ENCODE measurements at places on chromosomes 12 and 14.
A peak's percentile ranks its signal among the peaks of the same experiment; 100 is the strongest.

GRCh38 chr12:51531284-51531977, 59.6 kb upstream of the SCN8A start:
- DNase-seq = no peak

DNA sequence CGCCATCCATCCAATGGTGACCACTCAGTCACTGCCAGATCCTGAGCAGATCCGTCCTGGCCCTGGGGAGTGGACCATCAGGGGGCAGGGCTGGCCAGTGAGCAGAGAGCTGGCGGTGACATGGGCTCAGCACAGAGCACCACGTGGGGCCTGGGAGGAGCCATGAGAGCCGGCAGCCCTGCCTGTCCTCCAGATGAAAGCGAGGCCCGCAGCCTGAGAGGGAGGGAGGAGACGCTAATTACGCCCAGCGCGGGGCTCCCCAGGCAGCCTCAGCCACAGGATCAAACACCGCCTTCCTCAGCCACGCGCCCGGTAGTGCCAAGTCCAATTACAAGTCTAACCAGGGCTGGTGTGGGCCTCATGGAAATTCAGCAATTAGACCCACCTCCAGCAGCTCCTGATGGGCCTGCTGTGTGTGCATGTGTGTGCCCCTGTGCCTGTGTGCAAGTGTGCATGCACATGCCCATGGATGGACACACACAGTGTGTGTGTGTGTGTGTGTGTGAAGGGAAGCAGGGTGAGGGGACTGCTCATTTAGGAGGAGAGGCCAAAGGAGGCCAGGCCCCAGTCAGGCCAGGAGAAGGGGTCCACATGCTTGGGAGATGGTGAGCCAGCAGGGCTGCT, 68.0 kb downstream of the KIF26A start:
- no peak for DNase-seq

GRCh38 chr12:122097584-122097926, 19.0 kb downstream of the MLXIP start:
- peak; percentile 12 for DNase-seq

DNA sequence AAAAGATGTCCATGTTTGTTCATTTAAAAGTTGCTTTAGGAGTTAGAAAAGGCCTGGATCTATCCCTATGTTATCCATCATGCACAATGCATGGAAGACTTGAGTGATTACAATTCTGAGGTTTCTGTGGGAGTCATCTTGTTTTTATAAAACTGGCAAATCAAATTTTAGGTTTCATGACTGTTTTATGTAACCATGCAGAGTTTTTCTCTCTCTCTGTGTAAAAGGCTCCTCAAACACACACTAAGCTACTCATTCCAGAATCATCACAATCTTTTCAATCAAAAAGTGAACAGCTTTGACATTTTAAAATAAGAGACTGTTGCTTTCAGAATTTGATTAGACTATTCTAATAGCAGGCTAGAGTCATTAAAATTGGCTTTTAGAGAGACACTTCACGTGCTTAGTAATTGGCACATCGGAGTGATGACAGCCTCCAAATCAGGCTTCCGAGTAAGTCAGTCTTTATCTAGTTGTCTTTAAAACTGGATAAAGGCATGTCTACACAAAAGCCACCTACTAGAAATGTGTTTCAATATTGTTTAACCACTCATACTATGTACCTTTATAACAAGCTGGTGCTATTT, 31.9 kb downstream of the PRICKLE1 start:
- DNase-seq = no peak

- DNase-seq = no peak
These were observed 338.9 kb downstream of the AEBP2 start for GRCh38 chr12:19778172-19778571.

DNA sequence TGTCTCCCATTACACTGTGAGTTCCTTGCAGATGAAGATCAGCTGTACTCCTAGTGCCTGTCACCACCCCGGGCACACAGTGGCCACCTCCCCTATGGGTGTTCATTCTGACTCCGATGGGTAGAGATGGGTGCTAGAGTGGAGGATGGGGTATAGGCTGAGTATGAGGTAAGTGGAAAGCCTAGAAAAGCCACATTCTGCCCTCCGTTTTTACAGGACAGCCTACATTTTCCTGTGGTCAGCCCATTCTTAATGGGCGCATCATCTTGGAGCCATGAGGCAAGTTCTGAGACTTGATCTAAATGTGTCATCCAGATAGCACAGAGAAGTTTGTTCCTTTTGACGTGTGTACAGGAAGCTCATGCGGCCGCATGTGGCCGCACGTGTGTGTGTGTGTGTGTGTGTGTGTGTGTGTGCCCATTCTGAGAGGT, 166.7 kb upstream of the HIF1A start:
- DNase-seq = peak; percentile 65

DNA sequence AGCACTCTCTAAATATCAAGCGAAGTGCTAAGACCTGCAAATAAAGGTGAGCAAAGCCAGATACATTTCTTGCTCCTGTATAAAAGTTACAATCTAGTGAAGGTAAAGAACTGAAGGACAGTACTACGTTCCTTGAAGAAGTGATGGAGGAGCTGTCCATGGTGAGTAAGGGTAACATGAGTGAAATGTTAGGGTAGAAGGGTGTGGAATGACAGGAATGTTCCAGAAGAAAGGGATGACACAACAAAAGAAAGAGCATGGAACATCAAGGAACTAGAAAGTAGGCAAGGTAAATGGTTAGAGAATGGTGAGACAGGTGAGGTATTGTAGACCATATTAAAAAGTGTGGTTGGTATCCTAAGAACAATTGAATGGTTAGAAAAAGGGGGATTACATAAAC, 272.4 kb downstream of the ACSS3 start:
- DNase-seq = no peak

GRCh38 chr12:40672741-40673271, 19.4 kb upstream of the CNTN1 start:
- no peak for DNase-seq

DNA sequence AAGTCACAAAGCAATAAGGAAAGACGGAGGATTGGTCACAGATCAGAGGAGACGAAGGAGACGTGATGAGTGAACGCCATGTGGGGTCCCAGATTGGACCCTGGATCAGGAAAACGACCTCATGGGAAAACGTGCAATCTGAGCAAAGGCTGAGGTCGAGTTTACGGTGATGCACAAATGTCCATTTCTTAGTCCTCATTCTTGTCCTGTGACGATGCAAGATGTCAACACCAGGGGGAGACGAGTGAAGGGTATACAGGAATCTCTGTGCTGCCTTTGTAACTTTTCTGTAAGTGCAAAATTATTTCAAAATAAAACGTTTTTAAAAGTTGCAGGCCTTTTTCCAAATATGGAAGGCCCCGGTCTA, 329.8 kb downstream of the MED13L start:
- no peak for DNase-seq

- DNase-seq = no peak
These were observed 155.8 kb downstream of the NTF3 start for GRCh38 chr12:5587711-5588121.

DNA sequence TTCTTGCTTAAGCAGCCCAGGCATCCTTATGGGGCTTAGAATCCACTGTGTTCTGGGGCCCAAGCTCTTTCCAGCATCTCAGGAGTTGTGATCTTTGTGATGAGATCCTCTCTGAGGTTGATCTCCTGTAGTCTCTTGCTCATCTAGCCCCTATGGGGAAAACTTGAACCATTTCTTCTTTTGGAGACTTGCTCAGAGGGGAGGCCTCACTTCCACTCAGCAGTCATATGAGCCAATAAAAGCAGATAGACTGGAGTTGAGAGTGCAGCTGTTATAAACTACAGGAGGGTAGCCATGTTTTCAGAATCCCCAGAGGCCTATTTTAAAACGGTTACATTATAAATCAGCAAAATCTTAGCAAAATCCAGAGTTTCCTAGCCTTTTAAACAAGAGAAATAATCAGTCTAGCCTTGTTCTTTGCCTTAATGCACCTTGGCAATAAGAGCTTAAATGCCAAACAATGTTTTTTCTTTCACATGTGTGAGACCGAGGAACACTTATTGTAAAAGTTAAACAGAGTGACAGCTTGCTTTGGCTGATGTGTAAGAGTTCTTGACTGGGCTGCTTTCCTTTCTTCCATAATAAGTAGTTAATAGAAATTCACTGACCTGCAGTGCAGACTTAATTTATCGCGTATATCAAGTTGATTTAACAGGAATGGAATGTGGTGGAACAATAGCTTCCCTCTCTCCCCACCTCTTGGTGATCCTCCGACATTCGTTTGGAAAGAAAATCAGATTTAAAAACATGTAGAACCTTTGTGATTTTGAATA, 168.3 kb downstream of the NEDD1 start:
- DNase-seq = no peak

GRCh38 chr12:124111006-124111405, 138.0 kb downstream of the ZNF664 start:
- no peak for DNase-seq

DNA sequence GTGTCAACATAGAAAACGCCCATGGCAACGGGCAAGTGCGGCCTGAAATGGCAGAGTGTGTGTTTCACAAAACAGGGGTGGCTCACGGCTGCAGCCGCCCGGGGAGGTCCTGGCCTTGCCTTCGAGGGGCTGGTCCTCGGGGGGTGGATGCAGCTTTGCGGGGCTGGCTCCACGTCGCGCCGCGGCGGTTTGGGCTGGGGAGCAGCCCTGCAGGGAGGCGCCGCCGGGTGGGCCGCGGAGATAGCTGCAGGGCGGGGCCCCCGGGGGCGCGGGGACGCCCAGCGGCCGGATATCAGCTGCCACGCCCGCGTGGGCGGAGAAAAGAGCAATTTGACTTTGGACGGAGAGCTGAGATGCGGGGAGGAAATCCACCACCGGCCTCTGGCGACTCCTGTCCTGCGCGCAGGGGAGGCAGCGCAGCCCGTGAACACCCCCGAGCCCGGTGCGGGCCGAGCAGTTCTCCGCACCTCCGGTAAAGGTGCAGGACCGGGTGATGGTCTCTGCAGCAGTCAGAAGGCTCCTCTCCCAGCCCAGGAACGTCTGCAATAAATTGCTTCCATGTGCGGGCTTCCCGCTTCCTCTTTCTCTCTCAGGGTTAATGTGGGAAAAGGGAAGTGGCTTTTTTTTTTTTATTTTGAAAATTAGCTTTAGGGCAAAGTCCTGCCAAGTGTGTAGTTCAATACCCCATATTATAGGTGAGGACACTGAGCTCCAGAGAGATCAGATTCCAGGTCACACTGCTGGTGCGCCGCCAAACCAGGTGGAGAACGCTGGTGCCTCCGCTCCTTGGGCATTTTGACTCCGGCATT, 110.5 kb downstream of the ARF6 start:
- peak; percentile 87 for DNase-seq

DNA sequence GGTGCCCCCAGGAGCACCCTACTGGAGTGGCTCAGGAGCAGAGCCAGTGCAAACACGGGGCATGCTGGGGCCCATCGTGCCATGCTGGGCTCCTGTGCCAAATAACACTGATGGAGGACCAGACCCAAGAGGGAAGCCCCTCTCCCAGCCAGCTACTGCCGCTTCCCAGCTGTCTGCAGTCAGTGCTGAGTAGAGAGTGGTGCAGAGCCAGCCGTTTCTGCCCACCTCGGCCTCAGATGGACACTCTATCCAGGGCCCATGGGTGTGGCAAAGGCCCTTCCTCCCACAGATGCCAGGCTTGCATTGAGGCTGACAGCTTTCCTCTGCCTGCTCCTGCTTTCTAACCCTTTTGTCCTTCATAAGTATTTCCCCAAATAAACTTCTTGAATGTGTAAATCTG, 13.2 kb downstream of the CLBA1 start:
- no peak for DNase-seq

GRCh38 chr12:80553316-80553715, 109.3 kb downstream of the PTPRQ start:
- DNase-seq = peak; percentile 62

- no peak for DNase-seq
These were observed 106.2 kb upstream of the MAX start for GRCh38 chr14:65208548-65208947.

- no peak for DNase-seq
These were observed 3.3 kb downstream of the CD4 start for GRCh38 chr12:6792522-6793201.

- no peak for DNase-seq
These were observed 1.3 kb downstream of the RAPGEF3 start for GRCh38 chr12:47757364-47757839.

DNA sequence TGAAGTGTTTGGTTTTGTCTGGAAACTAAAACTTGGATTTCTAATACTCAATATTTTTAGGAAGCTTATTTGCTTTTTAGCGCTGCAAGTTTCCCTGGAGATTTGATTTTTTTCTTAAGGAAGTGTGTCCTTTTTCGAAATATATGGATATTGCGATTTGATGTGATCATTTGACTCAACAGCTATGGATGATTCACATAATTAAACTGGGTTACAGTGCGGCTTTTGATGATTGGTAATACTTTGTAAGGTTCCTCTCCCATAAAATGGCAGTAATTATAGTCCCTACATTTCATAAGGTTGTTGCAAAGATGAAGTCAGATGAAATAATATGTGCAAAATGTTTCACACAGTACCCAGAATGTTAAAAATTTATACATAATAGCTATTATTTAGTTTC, 13.1 kb downstream of the LDHB start:
- DNase-seq = no peak

DNA sequence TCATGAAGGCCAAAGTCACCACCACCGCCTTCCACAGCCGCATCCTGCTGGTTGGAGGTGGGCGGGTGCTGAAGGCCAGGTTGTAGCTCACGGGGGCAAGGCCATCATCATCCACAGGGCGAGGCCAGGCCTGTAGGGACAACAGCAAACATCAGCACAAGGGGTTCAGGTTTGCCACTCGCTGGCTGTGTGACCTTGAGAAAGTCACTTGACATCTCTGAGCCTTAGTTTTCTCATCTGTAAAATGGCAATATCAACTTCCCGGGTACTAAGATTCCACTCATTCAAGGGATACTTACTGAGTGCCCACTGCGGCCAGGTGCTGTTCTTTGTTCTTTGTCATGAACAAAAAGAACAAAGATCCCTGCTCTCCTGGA, 6.1 kb downstream of the ABCB9 start:
- DNase-seq = no peak

- DNase-seq = no peak
These were observed 3.2 kb upstream of the NACA start for GRCh38 chr12:56728139-56728861.

- no peak for DNase-seq
These were observed 35.5 kb downstream of the RGS6 start for GRCh38 chr14:71967704-71968103.

GRCh38 chr14:51507906-51508511, 143.7 kb upstream of the FRMD6 start:
- peak; percentile 83 for DNase-seq

- no peak for DNase-seq
These were observed 9.8 kb upstream of the RNU6-8 start for GRCh38 chr14:32212833-32213232.
